ENCODE measurements at places on chromosomes 7 and 10.
A peak's percentile ranks its signal among the peaks of the same experiment; 100 is the strongest.

GRCh38 chr7:2810682-2811415 lies 33.3 kb downstream of the GNA12 start:
- DNase-seq: no peak

- no peak for DNase-seq
Measured at GRCh38 chr10:75703191-75703854, 271.9 kb downstream of the LRMDA start.

GRCh38 chr10:10930979-10931743 lies 86.5 kb upstream of the CELF2 start:
- DNase-seq: no peak

GRCh38 chr10:85609509-85609908 lies 757.1 kb downstream of the GRID1 start:
- DNase-seq: no peak

DNA sequence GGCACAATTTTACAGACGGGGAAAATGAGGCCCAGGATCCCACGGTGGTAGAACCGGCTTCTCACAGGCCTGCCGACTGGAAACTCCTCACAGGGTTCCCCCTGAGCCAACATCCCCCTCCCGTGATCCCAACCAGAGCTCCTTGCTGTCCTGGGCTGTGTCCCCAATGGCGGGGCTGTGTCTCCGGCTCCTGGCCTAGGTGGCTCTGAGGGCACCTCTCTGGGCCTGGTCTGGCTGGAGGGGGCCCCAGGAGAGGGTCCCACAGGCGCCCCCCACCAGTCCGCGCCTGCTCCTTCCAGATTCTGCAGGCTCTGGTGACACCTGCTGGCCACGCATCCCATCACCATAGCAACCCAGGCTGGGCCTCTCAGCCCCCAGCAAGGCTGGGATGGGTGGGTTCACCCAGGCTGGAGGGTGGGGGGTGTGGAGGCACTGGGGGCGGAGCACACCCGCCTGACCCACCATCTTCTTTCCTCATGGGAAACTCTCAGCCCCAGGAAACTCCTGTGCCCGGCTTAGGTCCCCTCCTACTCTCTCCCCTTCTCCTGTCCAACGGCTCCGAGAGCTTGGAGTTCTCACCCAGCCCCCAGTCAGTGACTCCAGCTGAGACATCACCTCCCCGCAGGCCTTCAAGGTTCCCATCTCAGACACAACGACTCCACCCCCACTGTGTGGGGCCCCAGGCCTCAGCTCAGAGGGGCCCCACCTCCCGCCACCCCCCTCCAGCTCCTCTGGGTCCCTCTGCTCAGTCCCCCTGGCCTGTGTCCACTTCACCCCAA lies 27.1 kb upstream of the TNRC18 start:
- peak; percentile 65 for DNase-seq

DNA sequence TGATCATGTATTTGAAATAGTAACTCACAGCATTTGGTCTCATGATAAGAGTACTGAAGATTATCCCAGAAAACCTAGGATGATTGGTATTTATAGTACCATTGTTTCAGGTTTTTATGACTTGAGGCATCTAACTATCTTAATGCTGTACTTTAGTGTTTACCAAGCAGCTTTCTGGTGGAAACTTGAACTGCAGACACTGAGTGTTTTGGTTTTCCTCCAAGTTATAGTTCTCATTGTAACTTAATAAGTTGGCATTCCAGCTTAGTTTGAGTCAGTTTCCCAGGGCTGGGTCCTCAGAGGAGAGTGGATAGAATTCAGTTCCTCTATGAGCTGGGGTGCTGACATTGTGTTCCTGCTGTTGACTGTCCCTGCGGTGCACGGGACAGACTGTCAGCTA lies 50.4 kb downstream of the SEC23IP start:
- no peak for DNase-seq

- no peak for DNase-seq
Measured at GRCh38 chr7:45897042-45897690, 8.9 kb downstream of the IGFBP1 start.

GRCh38 chr7:91046322-91047089 lies 217.7 kb upstream of the FZD1 start:
- DNase-seq: no peak

DNA sequence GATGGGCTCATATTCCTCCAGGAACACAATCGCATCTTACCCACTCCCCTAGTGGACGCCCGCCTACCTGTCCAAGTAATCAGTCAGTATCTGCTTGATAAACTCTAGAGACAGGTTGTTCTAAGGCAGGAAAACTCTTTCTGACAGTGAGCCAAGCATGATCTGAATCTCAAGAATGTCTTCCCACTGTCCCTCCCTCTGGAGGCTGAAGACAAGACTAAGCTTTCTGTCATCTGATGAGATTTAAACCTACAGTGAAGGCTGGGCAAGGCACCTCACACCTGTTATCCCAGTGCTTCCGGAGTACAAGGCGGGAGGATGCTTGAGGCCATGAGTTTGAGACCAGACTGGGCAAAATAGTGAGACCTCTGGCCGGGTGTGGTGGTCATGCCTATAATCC lies 586.6 kb downstream of the GALNT17 start:
- DNase-seq: no peak

GRCh38 chr7:28061824-28062196 lies 118.8 kb downstream of the JAZF1 start:
- no peak for DNase-seq

DNA sequence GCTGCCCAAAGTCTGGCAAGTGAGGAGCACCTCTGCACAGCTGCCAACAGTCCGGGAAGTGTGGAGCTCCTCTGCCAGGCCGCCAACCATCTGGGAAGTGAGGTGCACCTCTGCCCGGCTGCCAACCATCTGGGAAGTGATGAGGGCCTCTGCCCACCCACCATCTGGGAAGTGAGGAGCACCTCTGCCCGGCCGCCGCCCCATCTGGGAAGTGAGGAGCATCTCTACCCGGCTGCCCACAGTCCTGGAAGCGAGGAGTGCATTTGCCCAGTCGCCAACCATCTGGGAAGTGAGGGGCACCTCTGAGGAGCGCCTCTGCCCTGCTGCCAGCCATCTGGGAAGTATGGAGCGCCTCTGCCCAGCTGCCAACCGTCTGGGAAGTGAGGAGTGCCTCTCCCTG lies 893.7 kb downstream of the TYW1 start:
- no peak for DNase-seq

DNA sequence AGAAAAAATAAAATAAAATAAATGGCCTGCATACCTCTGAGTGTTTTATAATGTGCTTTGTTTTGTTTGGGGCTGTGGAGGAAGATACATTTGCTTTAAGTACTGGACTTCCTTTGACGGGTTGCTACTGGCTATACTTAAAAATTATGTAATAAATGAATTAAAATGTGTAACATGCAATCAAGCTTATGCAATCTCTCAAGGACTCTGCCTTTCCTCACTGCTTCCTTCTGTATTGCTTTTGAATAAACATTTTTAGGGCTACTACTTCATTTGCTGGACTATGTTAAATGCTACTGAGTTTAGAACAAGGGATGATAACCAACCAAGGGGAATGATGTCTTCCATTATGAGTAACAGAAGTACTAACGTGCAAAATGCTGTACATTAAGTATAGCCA lies 91.6 kb downstream of the ETV1 start:
- DNase-seq: no peak

DNA sequence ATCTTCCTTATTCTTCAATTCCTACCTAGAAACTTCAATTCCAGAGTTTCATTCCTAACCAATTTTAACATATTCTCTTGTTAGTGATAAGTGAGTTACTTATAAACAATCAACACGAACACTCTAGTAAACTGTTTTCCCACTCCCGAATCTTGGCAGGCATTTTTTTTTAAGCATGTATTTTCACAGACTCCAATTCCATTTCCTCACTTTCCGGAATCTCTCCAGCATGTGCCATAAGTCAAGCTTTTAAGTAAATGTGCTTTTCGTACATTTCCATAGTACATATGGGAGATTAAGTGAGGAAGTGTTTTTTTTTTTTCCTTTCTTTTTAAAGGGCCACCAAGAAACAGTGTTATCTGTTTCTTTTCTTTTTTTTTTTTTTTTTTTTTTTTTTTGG lies 89.1 kb downstream of the FGFR2 start:
- DNase-seq: no peak

DNA sequence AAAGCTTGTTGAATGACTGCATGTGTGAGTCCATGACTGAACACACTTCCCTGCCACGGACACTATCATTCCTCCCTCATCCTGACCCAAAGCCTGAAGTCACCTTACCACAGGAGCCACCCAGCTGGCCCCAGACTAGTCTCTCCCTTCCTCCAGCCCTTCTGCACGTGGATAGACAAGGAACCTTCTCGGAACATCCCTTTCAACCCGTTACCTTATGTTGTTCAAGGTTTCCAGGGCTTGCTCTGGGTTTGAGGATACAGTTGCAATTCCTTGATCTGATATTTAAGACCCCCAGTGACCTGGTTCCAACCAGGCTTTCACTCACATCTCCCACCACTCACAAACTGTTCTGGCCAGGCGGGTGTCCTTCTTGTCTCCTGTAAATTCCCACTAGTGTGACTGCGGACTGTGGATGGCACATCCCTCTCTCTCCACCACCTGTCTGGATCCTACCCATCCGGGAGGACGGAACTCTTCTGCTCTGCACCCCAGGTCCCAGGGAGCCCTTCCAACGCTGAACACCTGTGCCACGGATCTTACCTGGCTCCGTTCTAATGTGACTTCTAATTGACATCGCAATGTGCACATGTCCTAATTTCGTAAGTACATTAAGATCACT lies 62.5 kb downstream of the HIPK2 start:
- no peak for DNase-seq

- no peak for DNase-seq
Measured at GRCh38 chr7:1925349-1925748, 255.3 kb downstream of the ELFN1 start.

GRCh38 chr10:112969542-112969941 lies 19.5 kb downstream of the TCF7L2 start:
- no peak for DNase-seq

DNA sequence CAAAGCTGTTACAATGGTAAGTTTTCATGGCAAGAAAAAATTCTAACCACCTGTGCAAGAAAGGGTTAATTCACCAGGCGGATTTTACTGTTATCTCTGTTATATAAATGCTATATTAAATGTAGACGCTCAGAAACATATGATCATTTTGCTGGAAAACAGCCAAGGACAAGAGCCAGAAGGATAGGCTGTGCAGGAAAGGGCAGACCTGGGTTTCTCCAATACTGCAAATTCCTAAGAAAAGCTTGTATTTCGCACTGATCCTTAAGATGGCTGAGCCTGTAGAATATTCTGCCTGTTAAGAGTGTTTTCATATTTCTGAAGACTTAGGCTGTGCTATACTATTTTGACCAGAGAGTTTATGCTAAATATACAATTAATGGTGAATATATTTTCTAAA lies 564.1 kb upstream of the KCND2 start:
- DNase-seq: no peak

- DNase-seq: no peak
Measured at GRCh38 chr10:114265392-114266053, 26.5 kb downstream of the VWA2 start.

GRCh38 chr10:116732573-116732972 lies 9.8 kb downstream of the HSPA12A start:
- no peak for DNase-seq

- no peak for DNase-seq
Measured at GRCh38 chr7:145633513-145633912, 483.1 kb upstream of the CNTNAP2 start.

DNA sequence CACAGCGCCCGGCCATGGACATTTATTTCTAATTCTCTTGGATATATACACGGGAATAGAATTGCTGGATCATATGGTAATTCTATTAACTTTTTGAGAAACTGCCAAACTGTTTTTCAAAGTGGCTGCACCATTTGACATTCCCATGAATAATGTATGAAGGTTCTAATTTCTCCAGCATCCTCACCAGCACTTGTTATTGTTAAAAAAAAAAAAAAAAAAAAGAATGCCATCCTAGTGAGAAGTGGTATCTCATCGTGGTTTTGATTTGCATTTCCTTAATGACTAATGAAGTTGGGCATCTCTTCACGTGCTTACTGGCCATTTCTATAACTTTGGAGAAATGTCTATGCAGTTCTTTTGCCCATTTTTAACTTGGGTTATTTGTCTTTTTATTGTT lies 13.5 kb downstream of the CNNM2 start:
- DNase-seq: no peak

DNA sequence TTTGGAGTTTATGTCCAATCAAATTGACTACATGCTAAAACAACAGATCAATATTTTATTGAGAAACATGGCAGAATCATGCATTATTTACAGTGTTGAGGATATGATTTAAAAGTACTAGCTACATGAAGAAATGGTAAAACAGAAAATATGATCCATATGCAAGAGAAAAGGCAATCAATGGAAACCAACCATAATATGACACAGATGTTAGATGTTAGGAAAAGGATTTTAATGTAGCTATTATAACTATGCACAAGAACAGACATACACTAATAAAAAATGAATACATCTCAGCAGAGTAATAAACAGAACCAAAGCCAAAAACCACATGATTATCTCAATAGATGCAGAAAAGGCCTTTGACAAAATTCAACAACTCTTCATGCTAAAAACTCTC lies 166.2 kb upstream of the CACNA2D1 start:
- no peak for DNase-seq

GRCh38 chr10:77416311-77417135 lies 221.1 kb downstream of the KCNMA1 start:
- no peak for DNase-seq

- no peak for DNase-seq
Measured at GRCh38 chr10:43110338-43111071, 27.7 kb upstream of the CSGALNACT2 start.

GRCh38 chr10:130921911-130922440 lies 389.5 kb downstream of the TCERG1L start:
- DNase-seq: no peak

- DNase-seq: no peak
Measured at GRCh38 chr7:73685311-73685710, 1.9 kb downstream of the BUD23 start.

DNA sequence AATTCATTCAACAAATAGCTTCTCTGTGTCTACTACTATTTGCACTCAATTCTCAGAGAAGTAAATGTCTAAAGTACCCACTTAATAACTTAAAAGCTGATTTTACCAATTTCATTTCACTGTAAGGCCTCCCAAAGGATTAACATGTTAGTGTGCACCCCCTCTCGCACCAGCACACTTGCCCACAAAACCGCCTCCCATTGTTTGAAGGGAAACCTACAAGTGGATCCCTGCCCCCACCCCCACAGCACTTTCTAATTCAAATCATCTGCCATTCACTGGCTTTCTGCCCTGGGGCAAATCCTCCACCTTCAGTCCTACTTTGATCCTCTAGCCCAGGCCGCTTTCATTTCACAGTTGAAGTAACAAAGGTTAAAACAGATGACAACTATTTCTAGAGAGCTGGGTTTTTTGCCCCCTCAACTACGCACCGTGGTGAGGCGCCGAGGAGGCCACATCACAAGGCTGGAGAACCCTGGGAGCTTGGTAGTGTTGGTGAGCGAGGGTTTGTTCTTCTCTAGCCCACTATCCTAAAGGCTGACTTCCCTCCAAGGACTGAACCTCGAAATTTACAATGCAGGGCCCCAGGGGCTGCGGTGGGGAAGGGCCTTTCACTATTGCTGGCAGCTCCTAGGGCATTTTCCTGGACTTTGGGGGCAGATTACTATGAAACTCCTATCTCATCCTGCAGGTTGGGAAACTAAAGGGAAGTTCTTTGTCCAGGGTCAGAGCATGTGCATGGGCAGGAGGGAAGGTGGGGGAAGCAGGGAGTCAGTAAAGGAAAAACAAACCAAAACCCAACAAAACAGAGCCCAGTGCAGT lies 517.4 kb upstream of the ZMIZ1 start:
- DNase-seq: no peak
